HFFc6 (cell line): ENCODE measurements at places on chromosomes 6 and 20. TPM values are rescaled to one million over a fixed set of nuclear protein-coding genes. Genes with fewer than 3 reads are reported as not detected.

The ARFGEF3 gene
- total RNA-seq: 0.02 to 0.12 TPM (median 0.09 TPM) in 3 replicates

DNA sequence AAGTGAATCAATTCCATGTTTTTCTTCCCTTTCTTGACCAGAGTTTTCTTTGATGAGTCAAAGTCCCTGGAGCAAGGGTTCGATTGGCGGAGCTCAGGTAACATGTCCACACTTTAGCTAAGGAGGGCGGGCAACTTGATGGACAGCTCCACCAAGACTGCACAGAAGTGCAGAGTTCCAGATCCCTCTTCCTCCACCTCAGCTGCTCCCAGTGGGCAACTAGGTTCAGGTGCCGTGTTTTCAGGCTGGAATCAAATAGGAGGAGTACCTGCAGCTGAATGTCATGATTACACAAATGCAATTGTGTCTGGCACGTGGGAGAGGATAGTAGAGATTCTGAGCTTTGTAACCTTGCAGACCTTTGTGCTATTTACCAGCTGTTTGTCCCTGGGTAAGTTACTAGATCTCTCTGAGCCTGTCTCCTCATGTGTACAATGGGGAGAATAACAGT lies 1.9 kb upstream of the ELMO2 start:
- no peak for DNase-seq

DNA sequence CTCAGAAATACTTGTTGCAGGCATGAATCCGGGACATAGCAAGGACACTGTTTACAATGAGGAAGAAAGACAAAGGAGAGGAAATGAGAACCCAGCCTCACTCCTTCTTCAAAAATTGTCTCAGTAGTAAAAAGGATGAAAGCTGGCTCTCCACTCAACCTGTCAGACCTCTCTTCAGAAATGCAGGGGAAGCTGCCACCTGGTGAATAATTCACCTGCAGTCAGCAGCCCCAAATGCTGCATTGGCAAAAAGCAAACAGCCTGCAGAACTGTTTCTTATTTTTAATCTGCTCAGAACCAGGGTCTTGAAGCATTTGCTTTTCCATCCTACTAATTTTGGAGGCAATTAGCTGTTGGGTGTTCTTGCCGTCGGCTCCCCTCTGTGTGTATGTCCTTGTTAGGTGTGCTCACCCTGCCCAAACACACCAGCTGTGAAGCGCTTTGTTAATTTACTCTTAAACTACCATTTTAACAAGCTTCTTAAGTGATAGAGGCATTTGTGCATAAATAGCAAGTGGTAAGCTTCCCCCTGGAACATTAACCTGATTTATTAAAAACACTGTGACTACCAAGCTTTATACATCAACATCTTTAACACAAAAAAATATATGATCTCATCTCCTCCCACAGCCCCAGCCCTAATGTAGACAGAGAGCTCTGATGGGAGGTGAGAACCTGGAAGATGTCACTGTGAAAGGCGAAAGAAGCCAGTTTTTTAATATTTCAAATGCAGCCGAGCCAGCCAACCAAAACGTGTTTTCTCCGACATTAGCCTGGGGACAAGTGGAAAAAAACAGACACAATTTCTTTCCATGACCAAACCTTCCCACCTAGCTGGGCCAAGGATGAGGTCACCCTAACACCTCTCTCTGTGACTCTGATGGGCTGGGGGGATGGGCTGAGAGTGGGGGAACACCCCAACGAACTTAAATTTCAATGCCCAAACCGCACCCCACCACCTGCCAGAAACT lies 451.0 kb upstream of the SULF2 start:
- DNase-seq: no peak

The TSPO2 gene
- total RNA-seq: not detected in 3 replicates

The FBXO5 gene
- 11.6 to 24.9 TPM (median 21.7 TPM) in 3 replicates for total RNA-seq

The FAM209B gene
- 0.31 TPM in 2 of 3 replicates, not detected in the other for total RNA-seq

DNA sequence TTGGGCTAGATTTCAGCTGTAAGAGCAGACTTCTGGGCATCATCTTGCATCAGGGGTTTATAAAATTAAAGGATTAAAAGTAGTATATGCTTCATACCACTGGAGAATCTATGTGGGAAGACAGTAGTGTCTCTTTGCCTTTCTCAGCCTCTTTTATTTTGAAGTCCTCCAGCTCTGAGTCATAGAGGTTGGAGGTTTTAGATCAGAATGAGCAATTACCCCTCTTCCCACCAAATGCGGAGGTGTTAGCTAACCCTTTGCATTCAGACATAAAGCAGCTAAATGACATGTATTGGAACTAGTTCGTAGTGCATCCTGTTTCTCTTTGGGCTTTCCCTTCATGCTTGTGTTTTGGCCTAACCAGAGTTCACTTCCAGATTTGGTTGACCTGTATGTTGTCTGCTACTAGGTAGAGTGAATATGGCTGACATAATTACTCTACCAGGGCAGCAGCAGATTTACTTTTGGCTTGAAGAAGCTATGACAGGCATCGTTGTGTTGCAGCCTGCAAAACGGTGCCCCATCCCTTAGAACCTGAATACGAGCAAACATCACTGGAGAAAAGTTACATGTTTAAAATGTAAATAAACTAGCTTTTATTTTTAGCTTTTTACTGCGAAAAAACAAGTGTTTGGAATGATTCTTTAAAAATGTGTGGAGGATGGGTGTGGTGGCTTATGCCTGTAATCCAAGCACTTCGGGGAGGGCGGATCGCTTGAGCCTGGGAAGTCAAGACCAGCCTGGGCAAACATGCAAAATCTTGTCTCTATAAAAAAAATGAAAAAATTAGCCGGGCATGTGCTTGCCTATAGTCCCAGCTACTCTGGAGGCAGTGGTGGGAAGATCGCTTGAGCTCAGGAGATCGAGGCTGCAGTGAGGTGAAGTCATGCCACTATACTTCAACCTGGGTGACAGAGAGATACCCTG lies 82.2 kb downstream of the MYO6 start:
- peak; percentile 13 for DNase-seq
